ENCODE measurements at places on chromosomes 7 and 10. TPM values are rescaled to one million over a fixed set of nuclear protein-coding genes. Genes with fewer than 3 reads are reported as not detected.
A peak's percentile ranks its signal among the peaks of the same experiment; 100 is the strongest.

GRCh38 chr7:66099232-66099550, 15.5 kb upstream of the CRCP start:
- no peak for DNase-seq

- DNase-seq: peak; percentile 41
Observed at GRCh38 chr7:27179030-27179429, 4.9 kb upstream of the HOXA10 start.

- DNase-seq: no peak
Observed at GRCh38 chr10:966466-967235, 21.6 kb upstream of the GTPBP4 start.

GRCh38 chr10:102596506-102596971, 47.7 kb upstream of the TRIM8 start:
- peak; percentile 55 for DNase-seq

DNA sequence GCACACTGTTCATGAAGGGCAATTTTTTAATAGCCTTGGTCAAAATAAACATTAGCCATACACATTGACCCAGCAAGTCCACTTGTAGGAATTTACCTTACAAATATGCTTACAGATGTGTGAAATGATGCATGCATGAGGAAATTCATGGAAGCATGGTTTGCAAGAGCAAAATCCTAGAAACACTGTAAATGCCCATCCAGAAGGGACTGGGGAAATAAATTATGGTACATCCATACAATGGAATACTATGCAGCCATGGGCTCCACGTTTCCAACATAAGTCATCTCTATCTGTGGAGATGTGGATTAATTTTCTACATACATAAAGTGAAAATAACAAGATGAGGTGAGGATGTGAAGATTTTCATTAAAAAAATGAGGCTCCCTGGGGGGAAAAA, 99.1 kb downstream of the NPY start:
- no peak for DNase-seq

DNA sequence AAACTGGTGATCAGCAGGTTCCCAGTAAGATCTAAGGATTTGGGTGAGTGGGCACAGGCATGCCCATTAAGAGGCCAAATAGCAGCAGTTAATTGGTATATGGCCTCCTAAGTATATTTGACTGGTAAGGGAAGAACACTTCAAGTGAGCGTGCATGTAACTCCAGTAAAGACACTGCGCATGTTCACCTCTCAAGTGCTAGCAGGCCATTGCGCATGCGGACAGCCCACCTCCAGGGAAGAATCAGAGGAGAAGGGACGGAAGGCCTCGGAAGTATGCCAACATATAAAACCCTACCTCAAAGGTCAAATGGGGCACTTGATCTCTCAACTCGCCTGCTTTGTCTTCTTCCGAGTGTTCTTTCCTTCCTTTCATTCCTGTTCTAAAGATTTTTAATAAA, 118.0 kb downstream of the ARL5B start:
- DNase-seq: no peak

DNA sequence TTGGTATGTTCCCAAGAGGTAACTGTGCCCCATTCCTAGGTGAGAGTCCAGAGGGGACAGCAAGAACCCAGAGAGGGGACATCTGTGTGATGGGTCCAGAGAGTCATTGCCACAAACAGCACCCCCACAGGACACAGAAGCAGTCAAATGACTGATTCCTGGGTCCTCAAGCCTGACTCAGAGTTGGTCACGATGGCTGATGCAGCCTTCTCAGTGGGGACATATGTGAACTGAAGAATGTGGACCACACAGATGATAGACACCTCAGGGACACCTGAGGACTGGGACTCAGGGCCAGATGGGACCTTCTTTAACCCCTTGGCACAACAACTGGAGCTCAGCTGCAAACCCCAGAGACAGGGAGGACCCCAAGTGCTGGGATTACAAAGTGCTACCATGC, 96.5 kb downstream of the STRA8 start:
- no peak for DNase-seq

- DNase-seq: no peak
Observed at GRCh38 chr10:12202226-12202625, 6.2 kb downstream of the CDC123 start.

DNA sequence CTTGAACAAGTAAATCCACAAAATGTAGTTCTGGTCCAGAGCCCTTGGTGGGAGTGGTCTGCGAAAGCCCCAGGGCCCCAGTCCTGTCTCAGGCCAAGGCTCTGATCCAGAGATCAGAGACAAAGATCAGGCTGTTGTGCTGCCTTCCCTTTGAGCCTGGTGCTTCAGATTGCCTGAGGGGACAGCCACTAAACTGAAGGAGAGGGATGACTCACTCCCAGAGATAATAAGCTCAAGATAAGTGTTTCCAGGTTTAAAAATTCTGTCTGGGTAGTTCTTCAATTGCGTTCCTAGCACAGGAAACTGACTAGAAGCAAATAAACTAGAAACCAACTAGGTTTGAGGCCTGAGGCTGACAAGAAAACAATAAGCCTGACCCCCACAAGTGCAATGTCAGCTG, 190.2 kb downstream of the RAMP3 start:
- no peak for DNase-seq

DNA sequence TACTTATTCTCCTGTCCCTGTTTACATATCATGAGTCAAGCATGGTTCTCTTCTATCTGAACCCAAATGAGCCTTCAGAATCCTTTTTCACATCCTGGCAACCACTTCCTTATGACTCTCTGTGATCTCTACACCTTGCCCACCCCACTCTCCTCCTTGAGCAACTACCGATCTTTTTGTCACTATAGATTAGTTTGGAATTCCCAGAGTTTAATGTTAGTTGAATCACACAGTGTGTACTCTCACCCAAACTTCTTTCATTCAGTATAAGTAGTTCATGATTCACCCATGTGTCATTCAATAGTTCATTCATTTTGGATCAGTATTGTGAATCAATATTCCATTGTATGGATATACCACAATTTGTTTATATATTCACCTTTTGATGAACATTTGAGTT, 55.3 kb downstream of the TFAM start:
- DNase-seq: no peak

GRCh38 chr10:110151467-110151866, 55.9 kb upstream of the MXI1 start:
- peak; percentile 92 for DNase-seq

- DNase-seq: no peak
Observed at GRCh38 chr7:120741371-120742042, 116.4 kb downstream of the TSPAN12 start.

DNA sequence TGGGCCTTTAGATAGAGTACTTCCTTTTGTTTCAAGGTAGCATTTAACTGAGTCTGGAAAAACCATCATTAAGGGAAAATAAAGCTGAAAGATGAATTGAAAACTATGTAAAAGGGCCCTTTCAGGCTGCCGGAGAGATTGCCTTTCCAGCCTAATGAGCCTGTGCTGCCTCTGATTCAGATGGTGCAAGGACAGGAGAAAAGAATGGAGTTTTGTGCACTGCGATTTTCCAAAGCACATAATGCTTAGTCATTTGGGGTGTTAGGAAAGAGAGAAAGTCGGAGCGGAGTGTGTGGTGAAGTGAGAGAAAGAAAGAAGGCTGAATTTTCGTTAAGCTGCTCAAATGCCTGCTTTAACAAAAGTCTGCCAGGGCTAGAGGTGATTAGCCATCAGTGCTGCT, 259.7 kb downstream of the PAXIP1 start:
- DNase-seq: no peak

DNA sequence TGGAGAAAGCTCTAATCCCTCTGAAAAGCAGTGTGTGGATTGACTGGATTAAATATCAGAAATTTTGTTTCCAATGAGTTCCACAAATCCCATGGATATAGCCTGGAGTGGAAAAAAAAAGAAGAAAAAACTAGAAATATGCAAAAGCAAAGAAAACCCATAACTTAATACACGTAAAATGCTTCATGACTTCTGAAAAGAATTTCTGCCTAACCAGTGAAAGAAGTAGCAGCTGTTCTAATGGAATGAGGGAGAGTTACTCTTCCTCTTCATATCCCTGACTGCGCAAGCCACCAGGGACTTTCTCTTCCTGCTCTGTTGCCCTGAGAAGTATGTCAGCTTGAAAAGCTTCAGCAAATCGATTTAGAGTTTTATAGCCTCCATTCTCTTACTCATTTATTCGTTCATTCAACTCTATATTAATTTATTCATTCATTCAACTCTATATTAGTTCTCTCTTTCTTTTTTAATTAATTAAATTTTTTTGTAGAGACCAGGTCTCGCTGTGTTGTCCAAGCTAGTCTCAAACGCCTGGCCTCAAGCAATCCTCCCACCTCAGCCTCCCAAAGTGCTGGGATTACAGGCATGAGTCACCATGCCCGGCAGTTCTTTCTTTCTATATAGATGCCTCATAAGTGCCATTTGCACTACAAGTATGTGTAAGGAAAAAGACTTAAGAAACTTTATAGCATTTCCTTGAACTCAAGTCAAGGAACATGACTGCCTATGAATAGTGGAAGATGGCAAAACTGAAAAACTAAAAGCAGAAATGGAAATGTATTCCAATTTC, 447.3 kb upstream of the NRP1 start:
- DNase-seq: no peak

GRCh38 chr10:79028056-79028430, 40.7 kb upstream of the ZMIZ1 start:
- no peak for DNase-seq

DNA sequence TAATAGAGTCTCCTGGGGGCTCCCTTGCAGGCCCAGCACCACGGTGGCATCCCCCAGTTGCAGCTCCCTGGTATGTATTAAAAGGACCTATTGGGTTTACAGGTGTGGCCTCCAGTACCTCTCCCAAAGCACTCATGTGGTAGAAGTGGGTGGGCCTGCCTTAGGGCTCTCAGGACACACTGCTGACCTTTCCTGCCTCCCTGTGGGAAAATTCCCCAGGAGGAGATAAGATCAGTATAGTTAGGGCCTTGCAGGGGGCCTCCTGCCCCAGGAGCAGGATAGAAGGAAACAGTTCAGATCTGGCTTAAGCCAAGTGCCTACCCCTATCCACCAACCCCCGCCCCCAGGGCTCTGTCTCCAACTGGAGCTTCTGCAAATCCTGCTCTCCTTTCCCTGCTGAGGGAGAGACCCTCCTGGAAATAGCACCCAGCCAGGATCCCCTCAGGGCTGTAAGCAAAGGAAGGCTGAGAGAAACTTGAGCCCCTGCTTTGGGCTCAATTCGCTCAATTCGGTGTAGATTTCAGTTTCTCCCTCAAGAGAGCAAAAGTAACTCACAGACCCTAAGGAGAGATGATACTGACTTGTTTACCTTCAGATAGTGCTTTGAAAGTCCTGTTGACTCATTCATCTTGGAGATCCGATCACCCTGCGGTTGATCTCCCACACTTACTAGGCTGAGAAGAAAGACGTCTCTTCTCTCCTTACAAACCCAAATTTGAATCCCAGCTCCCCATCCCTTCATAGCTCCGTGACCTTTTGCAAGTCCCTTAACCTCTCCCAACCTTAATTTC, 130.6 kb downstream of the WDR11 start:
- DNase-seq: no peak

- no peak for DNase-seq
Observed at GRCh38 chr7:4215176-4215720, 466.8 kb upstream of the FOXK1 start.

GRCh38 chr7:109179601-109180000, 609.9 kb downstream of the DNAJB9 start:
- DNase-seq: no peak

DNA sequence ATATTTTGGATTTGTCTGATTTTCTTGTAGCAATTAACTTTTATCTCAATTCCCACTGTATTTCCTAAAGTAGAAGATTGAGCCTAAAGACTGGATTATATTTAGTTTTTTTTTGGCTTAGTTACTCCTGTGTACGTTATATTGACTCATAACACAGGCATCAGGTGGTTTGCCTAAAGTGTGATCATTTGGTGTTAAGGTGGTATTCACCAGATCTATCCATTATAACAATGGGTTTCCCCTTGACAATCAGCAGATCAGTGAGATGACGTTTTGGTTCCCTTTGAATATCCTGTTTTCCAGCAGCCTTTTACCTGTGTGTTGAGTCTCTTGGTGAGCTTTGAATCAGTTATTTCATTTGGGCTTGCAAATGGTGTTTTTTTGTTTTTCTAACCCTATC, 18.1 kb downstream of the MAPK8 start:
- DNase-seq: no peak

GRCh38 chr10:1627945-1628344, 109.4 kb downstream of the ADARB2 start:
- no peak for DNase-seq

DNA sequence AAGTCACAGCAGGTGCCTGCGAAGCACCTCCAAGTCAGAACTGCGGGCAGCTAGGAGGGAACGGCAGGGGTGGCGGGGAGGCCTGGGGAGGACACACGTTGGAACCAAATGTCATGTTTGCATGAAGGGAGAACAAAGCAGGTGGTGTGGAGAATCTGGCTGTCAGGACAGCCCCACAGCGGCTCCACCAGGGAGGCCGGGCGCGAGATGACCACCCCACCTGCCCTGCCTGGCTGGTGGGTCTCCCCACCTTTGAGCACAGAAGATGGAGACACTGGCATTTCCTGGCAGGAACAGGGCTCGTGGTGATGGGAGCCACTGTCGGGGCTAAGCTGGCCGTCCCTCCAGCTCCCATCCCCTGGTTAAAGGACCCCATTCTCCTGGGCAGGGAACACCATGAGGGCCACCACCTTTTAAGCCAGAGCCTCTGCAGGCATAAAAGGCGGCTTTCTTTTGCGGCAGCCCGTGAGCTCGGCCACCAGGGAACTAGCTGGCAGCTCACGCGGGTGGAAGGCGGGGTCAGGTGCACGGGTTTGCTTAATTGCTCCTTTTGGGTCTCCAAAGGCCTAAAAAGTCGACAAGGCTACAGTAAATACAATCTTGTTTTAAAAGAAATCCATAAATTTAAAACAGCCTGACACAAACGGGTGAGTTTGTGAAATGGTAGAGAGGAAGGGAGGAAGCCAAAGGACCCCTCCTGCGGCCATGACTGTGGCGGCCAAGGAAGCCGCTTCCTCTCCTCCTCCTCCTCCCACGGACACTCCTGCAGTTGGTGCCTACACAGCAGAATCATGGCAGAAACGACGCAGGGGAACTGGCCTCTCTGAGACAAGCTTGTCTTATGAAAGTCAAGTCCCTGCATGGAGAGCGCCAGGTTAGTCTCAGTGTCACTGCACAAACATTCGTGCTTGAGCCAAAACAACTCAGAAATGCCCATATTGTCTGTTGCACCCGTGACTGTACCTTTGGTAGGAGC, 213.8 kb downstream of the DNAJB6 start:
- no peak for DNase-seq

DNA sequence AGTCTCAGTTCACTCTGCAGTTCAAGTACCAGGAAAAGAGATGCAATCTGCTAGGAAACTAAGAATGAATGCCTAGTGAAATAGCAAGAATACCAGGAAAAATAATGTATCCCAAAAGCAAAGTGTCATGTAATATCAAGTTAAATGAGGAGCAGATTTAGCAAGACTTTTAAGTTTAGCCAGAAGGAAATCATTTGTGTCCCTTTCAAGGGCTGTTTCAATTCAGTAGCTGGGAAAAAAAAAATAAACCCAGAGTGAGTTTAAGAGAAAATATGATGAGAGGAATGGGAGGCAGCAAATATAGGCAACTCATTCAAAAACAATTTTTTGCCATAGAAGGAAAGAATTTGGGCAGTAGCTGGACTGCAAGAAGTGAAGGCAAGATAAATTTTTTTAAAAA, 135.8 kb downstream of the DGKB start:
- no peak for DNase-seq

The KLF14 gene
- total RNA-seq: not detected

The PIP gene
- total RNA-seq: not detected

The ENKUR gene
- 0.77 TPM for total RNA-seq

The CCDC201 gene
- total RNA-seq: not detected

The HOXA11 gene
- total RNA-seq: 27.2 TPM

The OR9A2 gene
- total RNA-seq: not detected

The EIF4EBP2 gene
- 88.1 TPM for total RNA-seq

The ATG9B gene
- 0.89 TPM for total RNA-seq

The FEZF1 gene
- total RNA-seq: not detected

The SCART1 gene
- 4.8 TPM for total RNA-seq

The RAPGEF5 gene
- total RNA-seq: 59.5 TPM

The CYP2C19 gene
- 0.65 TPM for total RNA-seq

The ASB10 gene
- total RNA-seq: not detected
